ENCODE measurements at places on chromosomes 11 and 22.

- DNase-seq: no peak
Observed at GRCh38 chr11:36243641-36244040, 45.6 kb downstream of the COMMD9 start.

DNA sequence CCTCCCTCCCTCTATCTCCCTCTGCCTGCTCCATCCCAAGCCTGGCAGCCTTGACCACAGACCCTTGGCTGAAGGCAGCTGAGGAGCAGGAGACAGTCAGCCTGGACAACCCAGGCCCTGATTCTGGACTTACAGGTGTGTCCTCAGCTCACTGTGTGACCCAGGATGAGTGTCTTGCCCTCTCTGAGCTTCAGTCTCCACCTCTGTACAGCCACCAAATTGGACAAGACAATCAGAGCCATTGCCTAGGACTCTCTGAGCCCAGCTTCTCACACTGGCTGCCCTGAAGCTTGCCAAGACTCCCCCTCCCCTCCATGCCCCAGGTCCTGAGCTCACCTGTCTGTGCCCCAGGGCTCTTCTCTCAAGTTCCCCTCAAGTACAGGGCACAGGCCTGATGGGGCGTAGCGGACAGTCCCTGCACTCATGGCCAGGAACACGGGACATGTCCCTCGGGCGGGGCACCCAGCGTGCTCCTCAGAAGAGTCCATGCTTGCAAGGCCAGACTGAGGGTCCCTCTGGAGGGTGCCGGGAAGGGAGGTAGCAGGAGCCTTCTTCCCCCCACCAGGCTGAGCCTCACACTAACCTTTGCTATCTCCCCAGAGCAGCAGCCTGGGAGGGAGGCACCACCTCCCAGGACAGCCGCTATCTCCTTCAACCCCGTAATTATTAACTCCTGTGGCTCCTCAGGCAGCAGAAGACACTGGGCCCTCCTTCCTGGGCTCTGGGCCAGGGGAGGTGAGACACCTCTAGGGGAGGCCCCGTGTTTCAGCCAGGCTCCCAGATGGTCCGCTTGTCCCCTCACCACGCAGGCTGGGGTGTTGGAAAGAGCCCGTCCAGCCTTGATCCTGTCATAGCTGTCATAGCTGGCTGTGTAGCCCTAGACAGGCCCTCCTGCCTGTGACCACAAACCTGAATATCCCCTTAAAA lies 2.6 kb upstream of the RAB3IL1 start:
- DNase-seq: peak; percentile 49

GRCh38 chr22:48505891-48506290 lies 1321.8 kb downstream of the BRD1 start:
- DNase-seq: no peak

DNA sequence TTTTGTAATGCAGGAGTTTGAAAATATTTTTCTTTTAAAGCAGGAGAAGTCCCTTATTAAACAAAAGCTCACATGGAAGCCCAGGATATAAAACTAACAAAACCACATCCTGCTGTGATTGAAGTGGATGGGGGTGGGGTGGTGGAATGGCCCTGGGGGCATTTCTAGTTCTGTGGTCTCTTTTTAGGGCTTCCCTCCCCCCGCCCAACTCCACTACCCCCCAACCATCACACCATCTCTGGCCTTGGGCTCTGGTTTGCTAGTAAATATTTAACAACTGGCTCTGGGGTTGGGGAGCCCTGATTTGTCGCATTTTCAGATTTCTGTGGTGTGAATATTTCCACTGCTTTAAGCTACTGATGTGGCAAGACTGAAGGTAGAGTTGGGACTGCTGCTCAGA lies 279.6 kb upstream of the PLET1 start:
- DNase-seq: no peak

GRCh38 chr11:45145379-45146071 lies 914 bp upstream of the PRDM11 start:
- no peak for DNase-seq

DNA sequence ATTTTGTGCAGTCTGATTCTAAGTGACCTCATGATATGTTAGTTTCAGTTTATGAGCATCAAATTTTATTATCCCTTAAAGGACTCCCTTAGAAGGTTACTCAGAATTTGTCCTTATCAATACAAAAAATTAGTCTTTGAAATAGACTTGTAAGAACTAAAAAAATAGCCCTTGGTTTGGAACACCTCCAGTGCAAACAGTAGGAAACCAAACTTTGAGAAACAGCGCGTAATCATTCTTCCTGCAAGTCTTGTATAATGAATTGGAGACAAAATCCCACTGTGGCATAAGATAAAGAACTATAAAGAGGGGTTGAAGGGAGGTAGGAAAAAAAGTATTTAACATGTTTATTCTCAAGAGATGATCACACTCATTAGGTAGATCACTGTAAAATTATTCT lies 10.8 kb upstream of the MSANTD4 start:
- no peak for DNase-seq

DNA sequence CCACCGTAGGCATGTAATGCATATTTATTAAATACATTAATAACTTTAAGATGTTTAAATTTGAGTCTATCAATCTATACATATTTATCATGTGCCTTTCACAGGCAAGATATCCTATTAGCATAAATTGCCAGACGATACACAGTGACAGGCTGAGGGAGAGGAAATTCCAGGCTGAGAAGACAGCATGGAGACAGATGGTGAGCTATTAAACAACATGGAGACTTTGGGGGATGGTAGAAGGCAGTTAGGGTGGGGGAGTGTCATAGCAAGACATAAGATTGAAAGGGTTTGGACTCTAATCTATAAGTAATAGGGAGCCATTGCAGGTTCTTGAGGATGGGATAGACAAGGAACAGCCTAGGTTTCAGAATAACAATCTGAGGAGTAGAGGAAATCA lies 138.5 kb downstream of the NXPE2 start:
- DNase-seq: no peak

DNA sequence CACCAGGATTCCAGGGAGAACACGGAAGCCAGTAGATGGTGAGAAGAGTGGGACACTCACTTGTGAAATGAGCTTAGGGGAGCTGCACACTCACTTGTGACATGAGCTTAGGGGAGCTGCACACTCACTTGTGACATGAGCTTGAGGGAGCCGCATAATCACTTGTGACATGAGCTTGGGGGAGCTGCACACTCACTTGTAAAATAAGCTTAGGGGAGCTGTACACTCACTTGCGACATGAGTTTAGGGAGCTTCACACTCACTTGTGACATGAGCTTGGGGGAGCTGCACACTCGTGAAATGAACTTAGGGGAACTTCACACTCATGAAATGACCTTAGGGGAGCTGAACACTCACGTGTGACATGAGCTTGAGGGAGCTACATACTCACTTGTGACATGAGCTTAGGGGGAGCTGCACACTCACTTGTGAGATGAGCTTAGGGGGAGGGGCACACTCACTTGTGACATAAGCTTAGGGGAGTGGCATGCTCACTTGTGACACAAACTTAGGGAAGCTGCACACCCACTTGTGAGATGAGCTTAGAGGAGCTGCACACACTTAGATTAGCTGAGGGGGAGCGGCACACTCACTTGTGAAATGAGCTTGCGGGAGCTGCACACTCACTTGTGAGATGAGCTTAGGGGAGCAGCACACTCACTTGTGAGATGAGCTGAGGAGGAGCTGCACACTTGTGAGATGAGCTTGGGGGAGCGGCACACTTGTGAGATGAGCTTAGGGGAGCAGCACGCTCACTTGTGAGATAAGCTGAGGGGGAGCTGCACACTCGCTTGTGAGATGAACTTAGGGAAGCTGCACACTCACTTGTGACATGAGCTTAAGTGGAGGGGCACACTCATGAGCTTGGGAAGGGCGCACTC lies 59.0 kb downstream of the NCAPD3 start:
- DNase-seq: no peak

- DNase-seq: no peak
Observed at GRCh38 chr22:22855617-22856308, 31.9 kb upstream of the IGLL5 start.

- no peak for DNase-seq
Observed at GRCh38 chr22:25629613-25630012, 65.1 kb downstream of the GRK3 start.
